ENCODE measurements at places on chromosomes 3 and 15. TPM values are rescaled to one million over a fixed set of nuclear protein-coding genes. Genes with fewer than 3 reads are reported as not detected.

GRCh38 chr3:122890720-122891220 lies 95.9 kb downstream of the SLC49A4 start:
- no peak for DNase-seq

DNA sequence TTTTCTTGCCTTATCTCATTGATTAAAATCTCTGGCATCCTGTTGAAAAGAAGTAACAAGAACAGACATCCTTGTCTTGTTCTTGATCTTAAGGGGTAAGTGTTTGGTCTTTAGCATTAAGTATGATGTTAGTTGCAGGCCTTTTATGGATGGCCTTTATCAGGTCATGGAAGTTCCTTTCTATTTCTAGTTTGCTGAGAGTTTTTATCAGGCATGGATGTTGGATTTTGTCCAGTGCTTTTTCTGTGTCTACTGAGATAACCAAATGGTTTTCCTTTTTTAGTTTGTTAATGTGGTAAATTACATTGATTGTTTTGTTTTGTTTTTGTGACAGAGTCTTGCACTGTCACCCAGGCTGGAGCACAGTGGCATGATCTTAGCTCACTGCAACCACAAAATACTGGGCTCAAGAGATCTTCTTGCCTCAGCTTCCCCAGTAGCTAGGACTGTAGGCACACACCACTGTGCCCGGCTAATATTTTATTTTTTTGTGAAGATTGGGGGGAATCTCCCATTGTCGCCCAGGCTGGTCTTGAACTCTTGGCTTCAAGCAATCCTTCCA lies 26.3 kb downstream of the MRAS start:
- no peak for DNase-seq

GRCh38 chr3:65914032-65914739 lies 124.5 kb downstream of the MAGI1 start:
- no peak for DNase-seq

DNA sequence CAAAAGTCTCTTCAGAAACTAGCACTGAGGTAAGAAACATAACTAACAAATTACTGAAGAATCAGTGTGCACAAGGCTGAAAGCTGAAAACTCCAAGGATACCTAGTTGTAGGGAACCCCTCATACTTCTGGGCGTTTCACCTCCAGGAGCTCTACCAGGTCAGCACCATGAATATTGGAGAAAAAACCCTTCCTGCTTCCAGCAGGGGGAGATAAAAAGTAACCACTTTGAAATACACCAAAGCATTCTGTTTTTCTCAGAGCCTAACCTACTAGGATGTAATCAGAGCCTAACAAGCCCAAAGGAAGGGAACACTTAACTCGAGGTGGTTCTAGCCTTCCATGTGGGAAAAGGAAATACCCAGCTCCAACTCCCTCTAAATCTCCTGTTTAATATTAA lies 175.8 kb upstream of the MME start:
- DNase-seq, result no peak

The BLOC1S6 gene
- polyA plus RNA-seq, result 46.7 TPM

The RPS27L gene
- 422 TPM for polyA plus RNA-seq
